ENCODE measurements at places on chromosomes 2 and 18. TPM values are rescaled to one million over a fixed set of nuclear protein-coding genes. Genes with fewer than 3 reads are reported as not detected.

The NEU4 gene
- 1.2 TPM for total RNA-seq

The KIAA2012 gene
- not detected for total RNA-seq

The CXCR1 gene
- not detected for total RNA-seq

The CRACDL gene
- total RNA-seq: 0.12 TPM

The GALNT14 gene
- 0.59 TPM for total RNA-seq

The CABYR gene
- 0.84 TPM for total RNA-seq

The NFU1 gene
- 34.3 TPM for total RNA-seq

The MBD1 gene
- 123 TPM for total RNA-seq

The SERPINB12 gene
- total RNA-seq: not detected

All from activated naive CD4-positive, alpha-beta T cell treated with anti-CD3 and anti-CD28 coated beads, Interleukin-2, amount 50 U/mL, for 72 hours (primary cell).